ENCODE measurements at places on chromosomes 6 and 20.

DNA sequence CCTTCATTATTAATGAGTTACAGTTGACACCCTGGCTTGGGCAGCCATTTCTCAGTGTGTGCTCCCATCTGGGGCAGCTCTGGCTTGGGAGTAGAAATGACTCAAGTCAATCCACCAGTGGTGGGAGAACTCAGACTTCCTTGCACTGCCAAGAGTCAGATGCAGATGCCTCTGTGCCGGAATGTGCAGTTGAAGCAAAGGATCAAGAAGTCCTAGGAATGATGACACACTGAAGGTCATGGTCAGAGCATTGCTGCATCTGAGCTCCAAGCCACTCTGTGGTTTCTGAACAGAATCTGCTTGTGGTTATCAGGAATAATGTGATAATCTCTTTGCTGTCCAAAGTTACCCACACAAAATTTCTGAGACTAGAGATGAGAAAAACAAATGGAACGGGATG lies 19.5 kb upstream of the PAX1 start:
- no peak for DNase-seq

DNA sequence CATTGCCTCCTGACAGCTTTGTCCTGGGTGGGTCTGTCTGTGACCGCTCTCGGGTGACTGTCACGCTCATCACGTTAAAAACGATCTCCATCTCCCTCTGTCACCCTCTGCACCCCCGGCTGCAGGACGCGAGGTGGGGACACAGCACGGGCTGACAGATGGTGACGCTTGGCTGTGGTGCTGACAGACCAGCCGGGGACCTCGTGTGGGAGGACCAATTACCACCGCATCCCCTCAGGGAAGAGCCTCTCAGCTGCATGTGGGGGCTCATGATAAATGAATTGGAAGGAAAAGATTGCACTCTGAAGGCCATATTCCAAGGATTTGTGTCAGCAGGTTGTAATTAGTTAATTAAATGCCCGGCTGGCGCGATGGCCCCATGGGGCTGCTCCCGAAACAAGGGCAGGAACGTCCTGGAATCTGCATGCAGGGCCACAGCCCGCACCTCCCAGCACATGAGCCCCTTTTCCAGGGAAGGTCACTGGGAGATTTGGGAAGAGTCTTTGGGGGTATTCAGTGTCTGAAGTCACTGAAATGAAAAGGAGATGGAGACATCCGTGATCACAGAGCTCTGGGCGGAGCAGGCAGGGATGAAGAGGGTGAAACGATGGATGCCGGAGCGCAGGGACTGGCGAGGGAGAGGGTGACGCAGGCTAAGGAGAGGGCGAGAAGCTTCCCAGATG lies 87.1 kb downstream of the ERMARD start:
- no peak for DNase-seq

- DNase-seq: no peak
Measured at GRCh38 chr6:76416821-76417605, 344.6 kb upstream of the IMPG1 start.

GRCh38 chr20:33291830-33292355 lies 8.9 kb downstream of the BPIFB1 start:
- peak; percentile 45 for DNase-seq

DNA sequence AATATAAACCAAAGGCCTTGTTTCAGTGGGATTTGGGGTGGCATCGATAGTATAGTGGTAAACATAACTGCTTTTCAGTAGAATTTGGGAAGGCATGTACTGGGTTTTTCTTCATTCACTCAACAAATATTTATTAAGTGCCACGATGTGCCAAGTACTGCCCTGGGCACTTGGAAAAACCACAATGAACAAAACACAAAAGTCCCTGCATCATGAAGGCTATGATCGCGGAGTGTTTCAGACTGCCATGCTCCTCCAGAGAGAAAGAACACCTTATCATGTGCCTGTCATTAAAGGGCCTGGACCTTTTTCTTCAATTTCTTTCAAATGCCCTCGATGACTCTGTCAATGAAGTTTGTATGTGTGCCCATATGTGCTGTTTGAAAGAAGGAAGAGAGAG lies 59.2 kb upstream of the CEP85L start:
- DNase-seq: no peak

Measured in naive B cell (primary cell).